ENCODE measurements at places on chromosomes 4 and X.

GRCh38 chr4:25670991-25671390, 15.3 kb downstream of the SLC34A2 start:
- no peak for DNase-seq

DNA sequence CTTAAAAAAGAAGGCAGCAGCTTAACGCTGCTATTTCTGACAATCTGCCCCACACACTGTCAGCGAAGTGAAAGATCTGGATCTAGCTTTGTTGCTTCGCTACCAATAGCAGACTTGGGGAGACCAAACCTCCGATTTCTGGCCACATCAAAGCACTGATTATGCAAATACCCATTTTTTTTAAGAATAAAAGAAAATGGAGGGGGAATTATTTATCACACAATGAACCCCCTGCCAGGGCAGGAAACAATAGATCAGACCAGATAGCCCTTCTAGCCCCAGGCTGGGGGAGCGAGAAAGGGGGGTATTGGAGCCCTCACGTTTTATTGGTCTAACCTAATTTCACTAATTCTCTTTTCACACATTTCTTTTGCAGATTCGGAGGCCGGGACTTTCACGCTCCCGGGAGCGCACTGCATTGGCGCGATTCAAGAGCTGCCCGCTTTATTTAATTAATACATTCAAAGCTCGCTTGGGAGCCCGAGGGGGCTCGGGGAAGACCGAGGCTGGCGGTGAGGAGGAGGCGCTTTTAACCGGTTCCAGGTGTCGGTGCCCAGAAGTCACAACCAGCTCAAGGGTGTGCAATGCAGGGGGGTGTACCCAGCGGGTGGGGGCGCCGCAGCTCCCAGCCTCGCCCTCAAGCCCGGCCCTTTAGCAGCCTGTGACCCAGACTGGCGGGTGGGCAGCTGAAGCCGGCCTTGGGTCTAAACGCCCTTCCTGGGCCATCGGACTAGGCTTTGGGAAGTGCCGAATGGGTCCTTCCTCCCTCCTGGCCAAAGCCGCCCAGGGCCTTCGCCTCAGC, 5.5 kb downstream of the NEUROG2 start:
- DNase-seq: no peak

DNA sequence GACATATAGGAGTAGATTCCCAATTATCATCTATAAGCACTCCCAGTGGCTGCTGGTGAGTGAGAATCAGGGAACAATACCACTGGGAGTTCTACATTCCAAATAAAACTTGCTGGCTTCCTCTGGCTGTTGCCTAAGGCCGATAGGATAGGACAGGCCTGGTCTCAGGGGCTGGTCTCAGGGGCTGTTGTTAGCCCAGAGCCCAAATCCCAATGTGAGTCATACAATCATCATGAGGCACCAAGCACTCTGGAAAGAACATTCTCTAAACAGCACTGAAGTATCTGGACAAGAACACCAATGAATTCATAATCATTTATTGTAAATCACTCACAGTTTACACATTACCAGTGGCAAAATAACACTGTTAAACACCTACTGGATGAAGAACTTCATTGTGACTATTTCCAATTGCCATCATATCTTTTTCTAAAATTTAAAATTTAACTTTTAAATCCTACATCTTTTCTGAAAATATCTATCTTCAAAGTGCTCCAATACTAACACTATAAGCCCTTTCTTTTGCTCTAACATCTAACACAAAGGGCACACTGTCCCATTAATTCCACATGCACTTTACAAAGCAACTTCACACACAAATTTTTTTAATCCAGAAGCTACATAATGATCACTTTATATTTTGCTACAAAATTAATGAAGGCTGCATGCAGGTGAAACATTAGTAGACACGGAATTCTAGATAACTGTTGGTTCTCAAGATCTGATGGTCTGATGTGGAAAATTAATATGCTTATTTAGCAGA, 67.6 kb upstream of the TMEM150C start:
- no peak for DNase-seq

GRCh38 chrX:9681011-9681410, 84.6 kb downstream of the GPR143 start:
- no peak for DNase-seq

DNA sequence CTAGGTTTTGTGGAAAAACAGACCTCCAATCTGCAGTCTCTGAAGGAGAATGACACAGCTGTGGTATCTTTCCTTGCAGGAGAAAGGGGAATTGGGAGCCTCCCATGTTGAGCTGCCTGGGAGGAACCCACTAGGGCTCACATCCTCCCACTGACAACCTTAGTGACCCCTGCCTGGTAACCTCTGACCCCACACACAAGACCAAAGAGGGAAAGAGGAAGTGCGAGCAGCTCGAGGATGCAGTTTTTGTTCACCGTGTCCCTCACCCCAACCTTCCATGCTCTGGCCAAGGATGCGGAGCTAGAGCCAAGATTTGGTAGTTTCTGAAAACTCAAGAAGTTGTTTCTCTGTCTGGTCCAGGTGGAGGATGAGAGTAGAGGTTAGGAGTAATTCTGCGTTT, 5.4 kb upstream of the ZXDA start:
- DNase-seq: no peak

- DNase-seq: no peak
These were observed 3.6 kb downstream of the TBCK start for GRCh38 chr4:106312377-106312776.

All from stimulated activated CD8-positive, alpha-beta memory T cell treated with anti-CD3 and anti-CD28 coated beads, Interleukin-7, amount 100 ng/mL, for 4 hours (primary cell).